Stimulated activated CD4-positive, alpha-beta T cell treated with anti-CD3 and anti-CD28 coated beads, Interleukin-1b, Interleukin-23, amount 100 ng/mL, for 48 hours (primary cell): ENCODE measurements at places on chromosomes 6 and 20.

DNA sequence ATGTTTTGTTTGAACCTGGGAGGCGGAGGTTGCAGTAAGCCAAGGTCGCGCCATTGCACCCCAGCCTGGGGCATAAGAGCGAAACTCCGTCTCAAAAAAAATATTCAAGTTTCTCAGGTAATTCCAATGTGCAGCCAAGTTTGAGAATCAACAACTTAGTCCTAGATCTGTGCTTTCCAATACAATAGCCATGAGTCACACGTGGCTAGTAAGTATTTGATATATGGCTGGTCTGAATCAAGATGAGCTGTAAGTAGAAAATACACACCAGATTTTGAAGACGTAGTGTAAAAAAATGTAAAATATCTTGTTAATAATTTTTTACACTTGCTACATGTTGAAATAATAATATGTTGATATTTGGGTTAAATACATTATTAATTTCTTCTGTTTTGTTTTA, 35.0 kb upstream of the BTBD3 start:
- DNase-seq: no peak

GRCh38 chr6:33014841-33015634, 5.6 kb upstream of the HLA-DOA start:
- peak; percentile 20 for DNase-seq

GRCh38 chr20:19314621-19315020, 102.2 kb downstream of the SLC24A3 start:
- no peak for DNase-seq

DNA sequence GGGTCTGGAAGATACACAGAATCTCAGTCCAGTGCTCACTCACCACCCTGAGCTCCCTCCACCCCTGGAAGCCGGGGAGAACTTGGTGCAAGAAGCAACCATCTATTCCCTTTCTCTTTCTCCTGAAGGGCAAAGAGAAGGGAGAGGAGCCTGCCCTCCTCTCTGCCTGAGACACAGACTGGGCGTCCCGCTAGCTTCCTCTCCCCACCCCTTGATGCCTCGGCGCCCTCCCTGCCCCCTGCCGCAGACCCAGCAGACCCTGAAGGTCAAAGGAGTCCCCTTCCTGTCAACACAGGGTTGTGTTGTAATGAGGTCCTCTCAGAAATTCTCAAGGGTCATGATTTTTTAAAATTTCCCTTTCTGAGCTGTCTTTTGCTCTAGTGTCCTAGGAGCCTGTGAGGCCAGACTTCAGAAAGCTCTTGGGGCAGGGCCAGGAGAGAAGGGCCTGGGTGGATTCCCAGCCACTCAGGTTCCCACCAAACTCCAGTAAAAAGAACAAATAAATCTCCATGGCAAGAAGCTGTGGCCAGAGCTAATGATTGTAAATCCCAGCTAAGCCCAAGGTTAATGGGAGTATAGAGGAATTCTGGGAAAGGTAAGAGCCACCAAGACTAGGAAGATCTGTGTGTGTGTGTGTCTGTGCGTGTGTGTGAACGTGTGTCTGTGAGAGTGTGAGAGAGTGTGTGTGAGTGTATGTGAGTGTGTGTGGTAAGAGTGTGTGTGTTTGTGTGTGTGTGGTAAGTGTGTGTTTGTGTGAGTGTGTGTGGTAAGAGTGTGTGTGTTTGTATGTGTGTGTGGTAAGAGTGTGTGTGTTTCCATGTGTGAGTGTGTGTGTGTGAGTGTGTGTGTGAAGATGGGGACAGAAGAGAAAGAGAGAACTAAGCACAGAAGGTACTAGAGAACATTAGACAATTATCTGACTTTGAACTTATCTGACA, 1.1 kb upstream of the JPH2 start:
- DNase-seq: no peak

- DNase-seq: no peak
Measured at GRCh38 chr20:25856256-25856884, 159.7 kb upstream of the ZNF337 start.

DNA sequence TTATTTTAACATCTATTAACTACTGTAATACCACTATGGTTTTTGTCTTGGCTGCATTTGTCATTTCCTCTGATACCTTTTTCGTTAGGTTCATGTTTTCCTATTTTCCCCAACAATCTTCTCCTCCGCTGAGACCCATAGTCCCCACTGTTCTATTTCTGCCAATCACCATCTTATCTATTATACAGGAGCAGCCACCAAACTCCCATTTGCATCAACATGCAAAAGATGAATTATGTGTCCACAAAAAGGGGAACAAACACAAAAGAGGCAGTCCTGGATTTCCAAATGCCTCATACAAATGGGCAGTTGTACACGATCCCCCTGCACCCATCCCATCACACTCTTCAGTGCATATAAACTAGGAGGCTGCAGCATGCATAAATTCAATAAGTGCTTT, 121.7 kb upstream of the MYLIP start:
- DNase-seq: no peak

- DNase-seq: no peak
Measured at GRCh38 chr20:3543901-3544507, 73.2 kb downstream of the ATRN start.
